ENCODE measurements at places on chromosomes 5 and 9. TPM values are rescaled to one million over a fixed set of nuclear protein-coding genes. Genes with fewer than 3 reads are reported as not detected.
A peak's percentile ranks its signal among the peaks of the same experiment; 100 is the strongest.

DNA sequence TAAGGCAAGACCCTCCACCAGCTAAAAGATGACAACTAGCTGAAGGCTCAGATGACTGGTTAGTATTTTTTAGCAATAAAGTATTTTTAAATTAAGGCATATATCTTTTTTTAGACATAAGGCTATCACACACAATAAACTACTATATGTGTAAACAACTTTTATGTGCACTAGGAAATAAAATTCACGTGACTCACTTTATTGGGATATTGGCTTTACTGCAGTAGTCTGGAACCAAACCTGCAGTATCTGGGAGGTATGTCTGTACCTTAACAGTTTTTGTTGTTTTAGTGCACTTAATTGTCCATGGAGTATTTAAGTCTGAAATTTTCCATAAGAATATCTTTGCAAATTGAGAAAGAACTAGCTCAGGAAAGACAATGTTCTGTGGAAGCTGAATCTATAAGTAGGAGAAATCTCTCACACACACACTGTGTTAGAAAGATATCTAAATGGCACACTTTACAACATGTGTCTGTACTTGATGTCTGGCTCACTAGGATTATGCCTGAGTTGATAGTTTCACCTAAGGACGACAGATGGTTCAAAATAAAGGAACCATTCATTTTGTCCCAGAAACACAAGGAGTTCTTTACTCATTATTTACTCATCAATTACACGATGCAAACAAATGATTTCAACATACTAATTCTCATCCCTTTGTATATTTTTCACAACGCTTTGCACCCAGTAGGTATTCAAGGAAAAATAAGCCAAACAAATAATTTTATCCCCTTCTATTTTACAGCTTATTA lies 4.6 kb downstream of the RAPGEF6 start:
- peak; percentile 9 for DNase-seq

- no peak for DNase-seq
Measured at GRCh38 chr9:76023715-76024195, 133.3 kb downstream of the PCSK5 start.

DNA sequence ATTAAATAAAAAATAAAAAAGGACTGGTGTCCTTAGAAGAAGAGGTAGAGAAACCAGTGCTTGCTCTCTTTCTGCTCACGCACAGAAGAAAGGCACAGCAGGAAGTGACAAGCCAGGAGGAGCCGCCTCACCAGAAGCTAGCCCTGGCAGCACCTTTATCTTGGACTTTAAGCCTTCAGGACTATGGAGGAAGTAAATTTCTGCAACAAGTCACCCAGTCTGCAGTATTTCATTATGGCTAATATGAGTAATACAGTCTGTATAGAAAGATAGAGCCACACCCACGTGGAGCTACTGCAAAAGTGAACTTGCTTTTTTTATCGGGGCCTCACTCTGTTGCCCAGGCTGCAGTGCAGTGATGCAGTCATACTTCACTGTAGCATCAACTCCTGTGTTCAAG lies 68.4 kb downstream of the PDZD2 start:
- no peak for DNase-seq

- no peak for DNase-seq
Measured at GRCh38 chr9:127172066-127172707, 49.8 kb upstream of the ANGPTL2 start.

The OCLN gene
- total RNA-seq: 7.7 TPM

GRCh38 chr5:102863058-102863457 lies 108.0 kb downstream of the PAM start:
- no peak for DNase-seq

The SHISAL2B gene
- not detected for total RNA-seq

The TTC23L gene
- total RNA-seq: 0.12 TPM

DNA sequence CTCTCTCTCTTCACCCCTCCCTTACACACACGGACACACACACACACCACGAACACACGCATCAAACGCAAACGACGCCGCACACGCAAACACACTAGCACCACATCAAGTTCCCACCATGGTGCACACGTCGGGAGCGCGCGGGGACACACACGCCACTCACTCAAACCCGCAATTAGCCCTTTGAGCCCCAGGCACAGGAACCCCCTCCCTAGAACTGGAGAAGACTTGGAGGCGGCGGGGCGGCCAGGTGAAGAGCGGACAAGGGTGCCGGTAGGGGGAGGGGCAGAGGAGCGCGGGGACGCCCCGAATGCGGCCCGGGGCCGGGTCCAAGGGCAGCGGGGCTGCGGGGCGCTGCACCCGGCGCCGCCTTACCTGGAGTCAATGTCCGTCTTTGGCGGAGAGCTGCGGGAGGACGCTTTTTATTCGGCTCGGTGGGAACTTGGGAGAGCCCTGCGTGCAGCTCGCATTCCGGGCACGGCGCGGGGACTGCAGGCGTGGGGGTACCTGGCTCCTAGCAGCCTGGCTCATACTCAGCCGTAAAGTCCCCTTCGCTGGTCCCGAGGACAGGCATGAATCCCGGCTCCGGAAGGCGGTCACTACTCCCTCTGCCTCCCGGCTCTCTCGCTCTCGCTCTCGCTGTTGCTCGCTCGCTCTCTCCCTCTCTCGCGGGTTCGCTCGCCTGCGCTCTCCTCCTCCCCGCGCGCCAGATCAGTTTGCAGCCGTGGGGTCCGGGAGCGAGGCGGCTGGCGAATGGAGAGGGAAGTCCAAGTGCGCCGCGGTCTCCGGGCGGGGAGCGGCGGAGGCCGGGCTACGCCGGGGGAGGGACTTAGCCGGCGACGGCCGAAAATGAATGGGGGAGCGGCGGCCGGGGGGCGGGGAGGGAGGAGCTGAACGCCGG lies at the start of gene BRINP1:
TSS of gene BRINP1 (minus strand) at position 755 of the 901 bp plus-strand sequence. CDS start 56,080 bp downstream, outside the sequence.
- DNase-seq: no peak

DNA sequence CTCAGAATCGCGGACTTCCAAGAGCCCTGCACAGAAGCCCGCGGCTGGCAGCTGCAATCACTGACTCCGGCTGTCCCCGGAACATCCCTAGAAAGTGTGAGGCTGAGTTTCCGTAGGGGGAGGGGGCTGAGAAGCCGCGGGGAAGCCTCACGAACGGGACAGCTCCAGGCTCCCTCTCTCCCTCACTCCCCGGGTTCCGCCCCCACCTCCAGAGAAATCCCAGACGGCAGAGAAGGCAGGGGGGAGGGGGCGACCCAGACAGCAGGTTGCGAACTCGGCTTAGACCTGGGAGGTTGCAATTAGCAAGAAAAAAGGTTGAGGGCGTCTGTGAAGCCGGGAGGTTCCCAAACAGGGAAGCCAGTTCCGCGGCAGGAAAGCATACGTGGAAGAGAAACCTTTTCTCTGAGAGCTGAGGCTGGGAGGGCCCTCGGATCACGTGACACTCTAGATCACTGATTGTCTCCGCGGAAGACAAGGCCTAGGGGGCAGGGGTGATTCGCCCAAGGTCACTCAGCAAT lies 73.8 kb upstream of the CPLX2 start:
- DNase-seq: no peak

The ADAM19 gene
- 7.7 TPM for total RNA-seq

GRCh38 chr5:59328709-59329296 lies 564.7 kb downstream of the PDE4D start:
- no peak for DNase-seq

- DNase-seq: peak; percentile 91
Measured at GRCh38 chr9:70902692-70903131, 218.7 kb downstream of the TRPM3 start.

- no peak for DNase-seq
Measured at GRCh38 chr5:113215401-113216060, 219.3 kb downstream of the TSSK1B start.

- no peak for DNase-seq
Measured at GRCh38 chr5:75037106-75037505, 15.3 kb downstream of the GCNT4 start.

GRCh38 chr9:89804766-89805531 lies 200.1 kb downstream of the GADD45G start:
- DNase-seq: no peak

GRCh38 chr9:10071579-10071978 lies 541.2 kb downstream of the PTPRD start:
- DNase-seq: no peak

The ORM2 gene
- total RNA-seq: not detected

DNA sequence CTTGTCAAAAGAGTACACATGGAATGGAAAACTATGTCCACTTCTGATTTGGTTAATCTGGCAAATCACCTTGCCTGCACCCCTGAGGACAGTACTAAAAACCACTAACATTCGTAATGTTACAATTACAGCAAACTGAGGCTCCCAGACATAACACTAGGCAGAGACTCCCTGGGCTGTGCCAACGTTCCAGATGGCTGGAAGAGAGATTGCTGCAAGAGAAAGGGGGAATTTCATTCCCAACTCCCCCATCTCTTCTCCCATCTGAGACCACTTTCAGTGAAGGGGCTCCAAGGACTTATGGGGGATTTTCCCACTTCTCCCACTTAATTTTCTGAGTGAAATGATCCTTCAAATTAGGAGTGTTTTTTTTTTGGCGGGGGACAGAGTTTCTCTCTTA lies 11.3 kb downstream of the OR1J1 start:
- no peak for DNase-seq

DNA sequence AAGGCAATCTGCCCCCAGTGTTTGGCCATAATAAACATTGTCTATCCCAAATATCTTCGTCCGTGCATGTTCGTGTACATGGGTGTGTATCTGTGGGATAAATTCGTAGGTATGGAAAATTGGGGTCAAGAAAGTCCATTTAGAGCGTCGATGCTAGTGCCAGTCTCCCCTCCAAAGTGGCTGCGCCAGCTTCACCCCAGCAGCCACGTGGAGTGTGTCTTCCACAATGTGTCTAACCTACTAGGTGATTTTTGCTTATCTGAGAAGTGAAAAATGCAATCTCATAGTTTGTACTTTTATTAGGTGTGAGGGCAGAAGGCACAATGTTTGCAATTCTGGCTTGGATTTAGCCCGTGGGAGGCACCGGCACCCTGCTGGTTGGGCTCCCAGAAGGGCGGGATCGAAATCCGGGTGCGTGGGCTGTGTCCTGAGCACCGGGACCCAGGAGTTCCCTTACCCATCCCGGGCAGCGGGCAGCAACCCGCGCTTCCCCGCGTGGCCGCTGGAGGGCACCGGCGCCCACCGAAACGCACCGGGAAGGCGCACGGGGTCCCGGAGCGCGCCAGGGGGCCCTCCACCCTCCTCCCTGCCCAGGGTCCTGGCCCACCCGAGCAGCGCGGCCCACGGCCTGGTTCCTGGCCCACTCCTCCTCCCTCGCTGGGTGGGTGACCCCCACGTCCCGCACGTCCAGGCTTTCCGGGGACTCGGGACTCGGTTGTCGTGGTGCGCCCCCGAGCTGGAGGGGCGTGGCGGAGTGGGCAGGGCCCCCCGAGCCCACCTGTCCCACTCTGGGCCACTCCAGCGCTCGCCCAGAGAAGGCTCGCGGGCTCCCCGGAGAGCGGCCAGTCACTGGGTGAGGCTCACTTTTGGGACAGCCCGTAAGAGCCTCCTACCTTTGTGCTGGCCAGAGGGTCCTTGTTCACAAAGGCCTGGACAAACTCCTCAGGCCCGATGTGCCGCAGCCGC lies 55.4 kb upstream of the RNF130 start:
- DNase-seq: peak; percentile 18

DNA sequence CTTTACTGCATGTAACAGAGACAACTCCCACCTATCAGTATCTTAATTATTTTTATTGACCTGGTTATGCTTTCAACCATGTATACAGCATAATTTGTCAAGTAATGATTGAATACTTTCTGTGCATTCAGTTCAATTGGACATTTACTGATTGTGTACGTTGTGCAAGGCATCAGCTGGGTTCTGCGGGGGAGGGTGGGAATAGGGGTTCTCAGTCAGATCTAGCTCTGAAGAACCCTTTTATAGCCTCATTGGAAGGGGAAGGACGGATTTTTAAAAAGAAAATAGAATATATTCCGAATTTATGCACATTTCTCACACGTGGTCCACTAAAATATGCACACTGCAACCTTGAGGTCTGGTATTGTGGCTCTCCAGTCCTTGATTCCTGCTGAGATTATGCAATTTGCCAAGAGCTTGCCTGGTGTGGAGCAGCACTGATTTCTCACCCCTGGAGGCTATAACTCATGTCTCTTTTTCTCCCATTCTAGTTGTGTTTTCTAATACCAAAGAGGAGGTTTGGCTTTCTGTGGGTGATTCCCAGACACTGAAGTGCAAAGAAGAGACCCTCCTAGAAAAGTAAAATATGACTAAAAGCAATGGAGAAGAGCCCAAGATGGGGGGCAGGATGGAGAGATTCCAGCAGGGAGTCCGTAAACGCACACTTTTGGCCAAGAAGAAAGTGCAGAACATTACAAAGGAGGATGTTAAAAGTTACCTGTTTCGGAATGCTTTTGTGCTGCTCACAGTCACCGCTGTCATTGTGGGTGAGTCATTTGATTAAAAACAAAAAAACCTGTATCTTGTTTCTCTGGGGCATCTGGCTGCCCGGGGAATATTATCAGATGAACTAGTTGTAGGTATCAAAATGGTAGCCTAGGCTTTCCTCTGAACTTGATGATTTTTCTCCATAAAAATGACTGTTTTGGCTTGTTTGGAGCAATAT lies 1.7 kb downstream of the SLC1A3 start:
- no peak for DNase-seq

- no peak for DNase-seq
Measured at GRCh38 chr9:91939978-91940377, 10.1 kb downstream of the ROR2 start.

The MARCOL gene
- 3.8 TPM for total RNA-seq

The CTXN3 gene
- not detected for total RNA-seq

Measured in NCI-H460 (cell line).